ENCODE measurements at places on chromosomes 3 and 15.
A peak's percentile ranks its signal among the peaks of the same experiment; 100 is the strongest.

DNA sequence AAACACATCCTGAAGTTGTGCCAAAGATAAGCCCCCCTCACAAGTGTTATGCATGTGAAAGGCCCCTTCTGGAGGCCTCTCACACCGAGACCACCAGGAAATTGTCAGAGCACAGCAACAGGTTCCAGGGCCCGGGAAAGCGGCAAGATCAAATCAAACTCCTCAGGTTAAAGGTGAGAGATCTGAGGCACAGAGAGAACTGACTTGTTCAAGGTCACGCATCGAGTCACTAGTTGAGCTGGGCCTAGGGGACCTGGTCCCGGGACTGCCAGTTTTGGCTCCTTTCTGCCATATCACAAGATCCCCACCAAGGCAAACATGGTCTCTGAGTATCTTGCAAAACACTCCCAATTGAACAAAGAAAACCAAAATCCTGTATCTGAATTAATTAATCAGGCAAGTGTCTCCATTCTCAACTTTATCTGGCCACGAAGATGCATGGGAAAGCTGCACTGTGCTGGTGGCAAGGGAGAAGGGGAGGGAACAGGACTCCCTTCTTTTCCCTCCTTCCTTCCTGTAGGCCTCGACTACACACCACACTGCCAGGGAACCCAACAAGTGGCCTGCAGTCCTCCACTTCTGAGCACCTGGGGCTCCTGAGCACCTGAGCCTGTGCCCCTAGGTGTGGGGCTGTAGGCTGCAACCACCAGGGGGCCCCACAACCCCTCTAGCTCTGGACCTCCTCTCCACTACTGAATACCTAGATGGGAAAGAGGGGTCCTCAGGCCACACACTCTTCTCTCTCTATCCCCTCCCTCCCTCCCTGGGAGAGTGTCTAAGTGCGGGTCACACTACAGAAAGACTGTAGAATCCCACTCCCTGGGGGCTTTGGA is 37.3 kb downstream of the ANP32A start:
- no peak for DNase-seq

GRCh38 chr3:28949580-28949979 is 331.3 kb upstream of the RBMS3 start:
- no peak for DNase-seq

DNA sequence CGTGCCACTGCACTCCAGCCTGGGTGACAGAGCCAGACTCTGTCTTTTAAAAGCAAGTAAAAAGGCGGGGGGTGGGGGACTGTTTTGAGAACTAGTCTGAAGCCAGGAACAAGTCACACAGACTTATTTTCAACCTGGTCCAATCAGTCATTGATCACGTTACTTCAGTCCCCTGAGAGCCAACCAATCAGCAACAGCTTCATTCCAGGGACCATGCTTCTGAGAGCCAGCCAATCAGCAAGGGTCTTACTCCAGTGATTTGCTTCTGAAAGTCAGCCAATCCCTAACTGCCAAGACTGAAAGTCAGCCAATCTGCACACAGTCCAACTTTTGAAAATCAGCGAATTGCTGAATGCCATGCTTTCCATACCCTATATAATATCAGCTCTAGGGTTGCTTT is 48.6 kb upstream of the C15orf39 start:
- DNase-seq, result no peak

- peak; percentile 12 for DNase-seq
Measured at GRCh38 chr3:186166036-186166435, 57.1 kb upstream of the ETV5 start.

DNA sequence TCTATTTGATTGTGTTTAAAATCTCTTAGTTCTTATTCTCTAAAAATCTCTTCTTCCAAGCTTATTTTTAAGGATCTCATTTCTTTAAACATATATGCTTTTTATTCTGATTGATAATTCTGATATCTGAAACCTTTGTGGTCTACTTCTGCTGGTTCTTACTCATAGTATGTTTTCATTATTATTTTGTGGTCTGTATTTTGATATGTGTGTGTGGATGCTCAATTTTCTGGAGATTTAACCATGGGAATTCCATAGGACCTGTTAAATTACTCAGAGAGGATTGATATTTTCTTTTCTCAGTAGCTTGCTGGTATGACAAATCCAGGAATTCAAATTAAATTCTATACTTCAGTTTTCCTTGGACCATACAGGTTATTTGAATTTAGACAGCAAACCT is 14.7 kb upstream of the HHLA2 start:
- DNase-seq, result no peak

GRCh38 chr3:67723863-67724262 is 69.5 kb upstream of the SUCLG2 start:
- no peak for DNase-seq

GRCh38 chr3:45861043-45861719 is 19.3 kb upstream of the LZTFL1 start:
- no peak for DNase-seq

GRCh38 chr3:189630767-189631372 is 319 bp upstream of the TP63 start:
- DNase-seq, result no peak

GRCh38 chr3:47503033-47503432 is 10.5 kb downstream of the ELP6 start:
- no peak for DNase-seq

DNA sequence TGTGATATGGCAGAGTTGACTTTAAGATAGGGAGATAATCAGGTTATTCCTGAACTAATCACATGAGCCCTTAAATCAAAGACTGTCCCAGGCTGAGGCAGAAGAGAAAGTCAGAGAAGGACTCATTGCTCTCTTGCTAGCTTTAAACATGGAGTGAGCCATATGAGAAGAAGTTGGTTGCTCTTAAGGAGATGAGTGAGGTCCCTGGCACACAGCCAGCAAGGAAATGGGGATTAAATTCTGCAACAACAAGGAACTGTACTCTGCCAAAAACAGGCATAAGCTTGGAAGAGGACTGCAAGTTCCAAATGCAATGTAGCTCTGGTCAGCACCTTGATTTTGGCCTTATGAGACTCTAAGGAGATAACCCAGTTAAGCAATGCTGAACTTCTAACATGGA is 457.0 kb downstream of the PLOD2 start:
- DNase-seq, result no peak

GRCh38 chr15:55168350-55168974 is 28.3 kb downstream of the RSL24D1 start:
- peak; percentile 45 for DNase-seq

DNA sequence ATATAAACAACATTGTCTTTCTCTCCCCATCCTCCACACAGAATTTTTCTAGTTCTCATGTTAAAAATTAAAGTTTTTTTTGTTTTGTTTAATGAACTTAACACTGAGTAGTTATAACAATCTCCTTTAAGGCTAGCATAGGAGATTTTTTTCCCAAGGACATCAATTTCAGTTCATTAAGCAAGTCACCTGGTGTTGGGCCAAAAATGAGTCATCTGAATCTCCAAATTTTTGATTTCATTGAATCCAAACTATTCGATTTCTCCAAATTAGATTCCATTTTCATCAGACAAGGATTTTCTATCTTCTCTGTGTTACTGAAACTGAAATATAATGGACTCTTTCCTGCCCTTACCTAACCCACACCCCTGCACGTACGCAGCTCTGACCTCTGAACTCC is 631.4 kb upstream of the MDFIC2 start:
- DNase-seq, result no peak

- DNase-seq, result no peak
Measured at GRCh38 chr3:143348486-143349327, 229.1 kb downstream of the CHST2 start.

- no peak for DNase-seq
Measured at GRCh38 chr3:52453496-52454249, at the start of gene TNNC1. TSS of gene TNNC1 (minus strand) at chr3:52454041. CDS start at chr3:52454015, 26 bp downstream.

- DNase-seq, result no peak
Measured at GRCh38 chr15:95175914-95176658, 944.7 kb downstream of the MCTP2 start.

- no peak for DNase-seq
Measured at GRCh38 chr3:49257187-49257586, 19.8 kb downstream of the C3orf62 start.

DNA sequence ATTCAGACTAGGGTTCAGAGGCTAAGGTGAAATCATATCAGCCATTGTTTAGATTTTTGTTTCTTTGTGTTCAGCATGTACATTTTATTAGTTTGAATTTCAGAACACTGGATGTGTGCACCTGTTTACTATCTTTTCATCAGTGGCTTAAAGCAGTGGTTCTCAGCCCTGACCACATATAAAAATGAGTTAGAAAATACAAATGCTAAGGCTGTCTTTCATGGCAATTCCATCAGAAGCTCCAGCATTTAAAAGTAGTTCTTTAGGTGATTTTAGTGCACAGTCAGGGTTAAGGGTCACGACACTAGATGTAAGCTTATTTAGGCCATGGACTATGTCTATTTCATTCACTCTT is 213.5 kb downstream of the NECTIN3 start:
- no peak for DNase-seq

DNA sequence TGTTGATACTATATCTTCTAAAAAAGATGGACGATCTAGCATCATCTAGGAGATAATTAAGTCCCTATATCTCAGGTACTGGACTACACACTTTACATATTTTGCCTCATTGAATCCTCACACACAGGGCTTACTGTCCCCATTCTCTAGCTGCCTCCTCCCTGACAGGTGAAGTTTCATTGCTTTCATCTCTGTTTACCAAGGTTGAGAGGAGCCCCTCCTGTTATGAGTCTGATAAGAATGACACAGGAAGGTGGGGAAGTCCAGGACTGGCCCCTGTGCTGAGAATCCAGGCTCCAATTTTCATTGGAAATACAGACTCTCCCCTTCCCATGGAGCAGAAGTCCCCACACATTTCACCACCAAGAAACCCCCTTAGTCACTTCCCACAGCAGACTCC is 105.2 kb downstream of the XXYLT1 start:
- DNase-seq, result no peak

- DNase-seq, result no peak
Measured at GRCh38 chr3:114115143-114115542, 58.6 kb downstream of the QTRT2 start.

GRCh38 chr3:128066114-128066513 is 13.9 kb downstream of the SEC61A1 start:
- DNase-seq, result no peak

- DNase-seq, result peak; percentile 24
Measured at GRCh38 chr3:168216851-168217250, 121.1 kb upstream of the GOLIM4 start.

- DNase-seq, result no peak
Measured at GRCh38 chr15:23686466-23687142, 501 bp downstream of the NDN start.

DNA sequence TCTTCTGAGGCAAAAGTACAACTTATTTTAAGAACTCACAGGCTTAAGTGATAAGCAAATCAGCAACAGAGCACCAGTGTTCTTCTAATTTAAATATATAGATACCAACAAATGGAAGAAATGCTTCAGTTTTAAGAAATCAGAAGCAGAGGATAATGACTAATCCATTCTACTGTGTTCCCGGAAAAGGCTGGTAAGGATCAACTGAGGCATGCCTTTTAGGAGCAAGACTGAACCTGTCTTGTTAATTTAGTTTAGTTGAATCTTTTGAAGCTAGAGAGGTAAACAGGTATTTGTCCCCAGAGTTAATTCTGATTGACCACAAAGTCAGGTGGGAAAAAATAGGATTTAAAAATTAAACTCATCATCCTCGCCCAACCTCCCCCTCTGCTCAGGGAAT is 51.8 kb downstream of the TAMM41 start:
- no peak for DNase-seq
